Renal cortical epithelial cell (primary cell): ENCODE measurements at places on chromosomes 4 and X. TPM values are rescaled to one million over a fixed set of nuclear protein-coding genes. Genes with fewer than 3 reads are reported as not detected.

Gene SPARCL1
- 0.35 and 1.7 TPM in 2 replicates for total RNA-seq

Gene GPRIN3
- total RNA-seq, result 0.87 and 3.5 TPM in 2 replicates

Gene RAI2
- 0.15 TPM in 1 of 2 replicates, not detected in the other for total RNA-seq

Gene DMRTC1
- 0.15 TPM in 1 of 2 replicates, not detected in the other for total RNA-seq

Gene NDST4
- not detected in 2 replicates for total RNA-seq

Gene FGD1
- 1.7 and 9.3 TPM in 2 replicates for total RNA-seq

Gene NAAA
- 14.5 and 44.1 TPM in 2 replicates for total RNA-seq

Gene SYTL5
- total RNA-seq, result under 0.01 and 2.4 TPM in 2 replicates

Gene AMER1
- 1.2 and 4.4 TPM in 2 replicates for total RNA-seq

Gene NAA11
- not detected in 2 replicates for total RNA-seq

Gene FAM156A
- 3.5 and 10.5 TPM in 2 replicates for total RNA-seq

GRCh38 chr4:102153391-102153790, 191.9 kb downstream of the SLC39A8 start:
- DNase-seq, result no peak

- DNase-seq, result peak; percentile 8
Observed at GRCh38 chr4:79141530-79141929, 184.3 kb downstream of the NAA11 start.

GRCh38 chrX:77433001-77433400, 14.2 kb upstream of the FGF16 start:
- peak; percentile 24 for DNase-seq

GRCh38 chr4:27128443-27128842, 267.8 kb downstream of the STIM2 start:
- DNase-seq, result no peak

GRCh38 chr4:72971572-72971971, 97.9 kb downstream of the COX18 start:
- DNase-seq, result peak; percentile 89

DNA sequence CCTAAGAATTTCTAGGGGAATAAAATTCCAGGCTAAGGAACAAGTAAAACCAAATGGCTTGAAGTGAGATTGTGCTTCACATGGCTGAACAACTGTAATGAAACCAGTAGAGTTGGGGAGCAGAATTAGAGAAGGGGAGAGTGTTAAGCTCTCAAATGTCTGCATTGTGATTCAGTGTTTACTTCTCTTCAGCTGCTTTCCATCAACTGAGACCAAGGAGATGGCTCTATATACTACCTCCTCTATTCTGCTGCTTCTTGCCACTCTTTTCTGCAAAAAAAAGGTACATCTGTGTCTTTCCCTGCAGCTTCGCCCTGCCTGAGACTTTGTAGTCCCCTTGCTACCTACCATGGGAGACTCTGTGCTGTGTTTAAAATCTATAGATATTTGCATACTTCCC, 73.5 kb downstream of the WDFY3 start:
- DNase-seq, result peak; percentile 28

- no peak for DNase-seq
Observed at GRCh38 chrX:39602195-39602594, 495.6 kb downstream of the BCOR start.

DNA sequence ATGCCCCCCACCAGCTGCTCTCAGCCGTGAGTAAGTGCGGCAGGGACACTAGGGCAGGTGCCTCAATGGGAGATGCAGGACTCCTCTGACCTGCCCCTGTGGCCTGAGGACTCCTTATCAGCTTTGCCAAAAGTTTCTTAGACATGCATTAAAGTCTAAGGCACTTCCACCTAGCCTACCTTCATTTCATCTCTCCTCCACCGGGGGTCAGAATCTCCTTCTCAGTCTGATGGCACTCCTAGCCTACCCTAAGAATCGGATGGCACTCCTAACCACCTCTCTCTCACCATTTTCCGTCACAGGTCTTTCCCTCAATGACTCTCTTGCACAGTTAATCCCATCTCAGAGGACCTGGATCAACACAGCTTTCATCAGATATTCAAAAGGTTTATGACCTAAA, 85.9 kb downstream of the OTC start:
- no peak for DNase-seq

DNA sequence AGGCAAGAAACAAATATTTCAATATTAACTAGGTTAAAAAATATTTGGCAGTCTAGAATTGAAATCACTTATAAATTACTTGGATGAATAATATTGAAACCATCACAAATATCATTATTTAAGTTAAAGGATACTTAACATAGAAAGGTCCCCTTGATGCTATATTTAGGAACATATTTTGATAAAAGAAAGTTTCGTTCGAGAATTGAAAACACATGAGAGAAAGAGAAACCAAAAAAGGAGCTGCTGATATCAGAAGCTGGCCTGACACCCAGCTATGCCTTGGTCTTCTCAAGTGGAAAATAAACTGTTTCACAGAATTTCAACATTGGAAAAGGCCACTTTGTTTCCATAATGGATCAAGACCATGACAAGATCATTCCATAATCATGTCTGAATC, 762.4 kb downstream of the DMD start:
- DNase-seq, result no peak

GRCh38 chr4:78763763-78764387, 12.3 kb upstream of the BMP2K start:
- DNase-seq, result no peak

DNA sequence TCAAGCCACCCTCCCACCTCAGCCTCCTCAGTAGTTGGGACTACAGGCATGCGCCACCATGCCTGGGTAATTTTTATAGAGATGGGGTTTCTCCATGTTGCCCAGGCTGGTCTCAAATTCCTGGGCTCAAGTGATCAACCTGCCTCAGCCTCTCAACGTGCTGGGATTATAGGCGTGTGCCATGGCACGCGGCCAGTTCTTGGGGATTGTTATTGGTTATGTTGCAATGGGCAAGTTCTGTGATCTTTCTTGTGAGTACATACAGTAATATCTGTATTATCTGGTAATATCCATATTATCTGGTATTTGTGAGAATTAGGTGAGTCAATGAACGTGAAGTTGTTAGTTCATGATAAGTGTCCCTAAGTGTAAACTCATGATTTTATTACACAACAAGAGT, 90.3 kb upstream of the TBL1X start:
- DNase-seq, result no peak

- peak; percentile 49 for DNase-seq
Observed at GRCh38 chrX:15471028-15471427, 22.1 kb downstream of the PIR start.

DNA sequence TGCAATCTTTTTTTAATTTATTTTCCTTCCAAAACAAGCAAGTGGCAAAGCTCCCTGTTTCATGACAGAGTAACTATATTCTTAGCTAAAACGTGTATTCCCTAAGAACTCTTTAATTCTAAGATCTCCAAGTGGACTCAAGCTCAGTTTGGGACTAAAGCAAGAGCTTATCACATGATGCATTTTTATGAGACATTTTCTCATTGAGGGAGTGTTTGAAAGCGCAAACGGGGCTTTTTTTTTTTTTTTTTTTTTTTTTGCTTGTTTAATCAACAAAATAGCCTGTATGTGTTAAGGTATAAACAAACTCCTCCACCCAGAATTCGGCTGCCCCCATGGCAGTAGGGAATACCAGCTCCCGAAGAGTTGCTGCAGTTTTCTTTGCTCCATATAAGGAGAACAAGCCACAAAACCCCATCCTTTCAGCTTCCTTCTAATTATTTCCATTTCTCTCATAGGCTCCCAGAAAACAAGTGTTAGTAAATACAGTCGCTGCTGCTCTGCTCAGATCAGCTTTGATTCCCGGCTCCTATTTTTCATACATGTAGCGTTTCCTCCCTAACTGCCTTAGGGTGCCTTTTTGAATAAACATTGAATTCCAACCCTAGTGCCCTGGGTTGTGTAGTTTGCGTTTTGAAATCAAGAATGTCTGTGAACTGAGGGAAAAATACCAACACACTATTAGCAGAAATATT, 669 bp upstream of the PPARGC1A start:
- DNase-seq, result peak; percentile 69

- peak; percentile 54 for DNase-seq
Observed at GRCh38 chrX:118215346-118215745, 98.7 kb upstream of the KLHL13 start.

DNA sequence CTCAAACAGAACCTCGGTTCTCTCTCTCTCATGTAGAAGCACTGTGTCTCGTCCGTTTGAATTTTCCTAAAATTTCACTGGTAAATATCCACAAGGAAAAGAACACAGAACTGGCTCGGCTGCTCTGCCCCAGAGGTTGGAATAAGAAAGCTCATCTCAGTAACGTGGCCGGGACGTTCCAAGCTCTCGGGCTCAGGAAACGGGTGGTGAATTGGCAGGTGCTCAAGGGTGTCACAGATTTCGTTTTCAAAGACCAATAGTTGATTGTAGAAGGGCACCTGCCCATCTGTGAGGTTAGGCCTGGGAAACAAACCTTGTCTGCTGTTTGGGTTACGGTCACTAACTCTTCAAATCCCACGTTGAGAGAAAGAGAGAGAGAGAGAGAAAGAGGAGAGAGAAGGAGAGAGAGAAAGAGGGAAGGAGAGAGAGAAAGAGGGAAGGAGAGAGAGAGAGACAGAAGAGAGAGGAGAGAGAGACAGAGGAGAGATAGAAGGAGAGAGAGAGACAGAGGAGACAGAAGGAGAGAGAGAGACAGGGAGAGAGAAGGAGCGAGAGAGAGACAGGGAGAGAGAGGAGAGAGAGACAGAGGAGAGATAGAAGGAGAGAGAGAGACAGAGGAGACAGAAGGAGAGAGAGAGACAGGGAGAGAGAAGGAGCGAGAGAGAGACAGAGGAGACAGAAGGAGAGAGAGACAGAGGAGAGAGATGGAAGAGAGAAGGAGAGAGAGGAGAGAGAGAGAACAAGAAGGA, 106.6 kb downstream of the CRLF2 start:
- no peak for DNase-seq

- no peak for DNase-seq
Observed at GRCh38 chr4:114389070-114389685, 209.4 kb upstream of the UGT8 start.

- peak; percentile 46 for DNase-seq
Observed at GRCh38 chrX:68827848-68828624, 785 bp upstream of the EFNB1 start.

- no peak for DNase-seq
Observed at GRCh38 chr4:85126991-85127591, 160.6 kb upstream of the WDFY3 start.

DNA sequence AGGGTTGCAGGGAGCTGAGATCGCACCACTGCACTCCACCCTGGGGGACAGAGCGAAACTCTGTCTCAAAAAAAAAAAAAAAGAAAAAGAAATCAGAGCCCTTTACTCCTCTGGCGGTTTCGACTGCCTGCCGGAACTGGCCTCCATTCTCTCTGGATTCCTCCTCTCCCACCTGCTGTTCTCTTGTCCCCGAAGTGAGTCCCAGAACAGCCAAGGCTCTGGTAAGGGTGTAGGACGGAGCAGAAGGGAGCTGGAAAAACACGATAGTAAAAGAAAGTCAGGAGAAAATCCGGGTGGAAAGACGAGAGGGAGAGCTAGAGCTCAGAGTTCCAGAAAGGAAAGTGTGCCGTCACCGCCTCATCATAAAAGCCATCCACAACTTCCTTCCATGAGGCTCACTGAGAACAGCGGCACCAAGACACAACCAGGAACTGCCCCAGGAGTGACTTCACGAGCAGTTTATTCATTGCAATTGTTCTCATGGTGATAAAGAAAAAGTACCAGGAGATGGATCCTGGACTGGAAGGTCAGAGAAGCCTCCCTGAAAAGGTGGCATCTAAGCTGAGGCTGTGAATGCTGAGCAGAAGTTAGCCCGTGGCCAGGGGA, 12.3 kb downstream of the TLR3 start:
- DNase-seq, result no peak

GRCh38 chr4:108172231-108172752, 3.6 kb upstream of the LEF1 start:
- DNase-seq, result no peak

DNA sequence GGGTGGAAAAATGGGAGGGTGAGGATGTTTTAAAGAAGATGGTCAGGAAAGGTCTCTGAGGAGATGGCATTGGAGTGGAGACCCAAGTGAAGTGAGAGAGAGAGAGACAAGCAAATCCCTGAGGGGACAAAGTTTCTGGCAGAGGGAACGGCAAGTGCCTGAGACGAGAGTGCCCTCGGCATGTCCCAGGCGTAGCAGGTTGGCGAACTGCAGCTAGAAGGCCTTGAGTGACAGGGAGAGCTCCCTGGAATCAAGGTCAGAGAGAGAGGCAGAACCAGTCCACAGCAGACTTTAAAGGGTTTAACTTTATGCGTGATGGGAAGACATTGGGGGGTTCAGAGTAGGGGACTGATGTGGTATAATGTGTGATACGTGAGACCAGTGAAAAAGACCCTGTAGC, 150.2 kb upstream of the HAND2 start:
- no peak for DNase-seq

- no peak for DNase-seq
Observed at GRCh38 chr4:140556372-140557085, 12.2 kb downstream of the UCP1 start.

- no peak for DNase-seq
Observed at GRCh38 chr4:87066403-87067123, 131.8 kb downstream of the AFF1 start.
